ENCODE measurements at places on chromosomes 1 and 21. TPM values are rescaled to one million over a fixed set of nuclear protein-coding genes. Genes with fewer than 3 reads are reported as not detected.
A peak's percentile ranks its signal among the peaks of the same experiment; 100 is the strongest.

- no peak for DNase-seq
- no peak overlapping the region for H3K27ac ChIP-seq
- no peak overlapping the region for H3K4me3 ChIP-seq
- no peaks in the 10 kb centered on the region for H3K36me3 ChIP-seq
Observed at GRCh38 chr1:115454837-115455511, 116.9 kb upstream of the NGF start.

GRCh38 chr1:118039170-118039569 lies 109.6 kb downstream of the WDR3 start:
- peaks cover 5% of the 10 kb centered on the region for H3K27me3 ChIP-seq
- no peaks in the 10 kb centered on the region for H3K4me1 ChIP-seq

GRCh38 chr1:27760426-27760825 lies 12.6 kb upstream of the STX12 start:
- DNase-seq, result no peak
- peak overlapping the region; percentile 71 for H3K27ac ChIP-seq
- H3K4me1 ChIP-seq, result no peaks in the 10 kb centered on the region
- H3K4me3 ChIP-seq, result no peak overlapping the region

OLIG2 gene
- total RNA-seq, result not detected

TNFRSF1B gene
- 95.4 TPM for total RNA-seq

OR2G2 gene
- total RNA-seq, result not detected

DNA sequence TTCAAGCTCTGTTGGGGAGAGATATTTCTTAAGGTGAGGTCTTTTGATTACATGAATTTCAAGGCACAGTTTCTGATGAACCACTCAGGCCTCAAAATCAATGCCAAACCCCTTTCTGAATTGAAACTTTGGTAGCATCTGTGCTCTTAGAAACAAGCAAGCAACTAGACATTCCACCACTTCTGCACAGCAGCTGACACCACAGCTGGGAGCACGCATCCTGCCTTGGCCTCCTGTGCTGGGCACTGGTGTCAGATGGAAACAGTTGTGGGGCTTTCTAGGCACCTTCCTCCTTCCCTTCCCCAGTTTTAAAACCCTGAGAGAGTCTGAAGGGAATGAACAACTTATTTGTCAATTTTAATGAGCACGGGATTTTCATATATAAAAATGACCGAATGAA lies 360.2 kb downstream of the ADGRL2 start:
- H3K27ac ChIP-seq, result no peak overlapping the region
- no peaks in the 10 kb centered on the region for H3K36me3 ChIP-seq
- DNase-seq, result no peak
- H3K4me3 ChIP-seq, result no peak overlapping the region
- no peaks in the 10 kb centered on the region for H3K27me3 ChIP-seq

DNA sequence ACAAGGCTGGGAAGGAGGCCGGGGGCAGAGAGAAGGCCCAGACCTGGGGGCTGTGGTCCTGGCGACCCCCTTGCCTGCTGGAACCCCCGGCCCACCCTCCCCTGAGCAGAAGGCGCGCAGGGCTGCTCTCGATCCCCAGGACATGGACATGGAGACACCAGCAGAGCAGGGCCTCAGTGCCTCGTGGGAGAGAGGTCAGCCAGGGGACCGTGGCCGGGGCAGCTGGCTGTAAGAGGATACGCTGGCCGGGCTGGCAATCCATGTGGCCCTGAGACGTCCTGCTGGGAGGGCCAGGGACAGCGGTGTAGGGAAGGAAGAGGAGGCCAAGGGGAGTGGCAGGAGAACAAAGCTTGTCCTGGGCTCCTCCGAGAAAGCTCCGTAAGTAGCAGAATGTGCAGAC lies 132.2 kb downstream of the CASZ1 start:
- no peaks in the 10 kb centered on the region for H3K27me3 ChIP-seq
- no peak overlapping the region for H3K27ac ChIP-seq
- H3K4me1 ChIP-seq, result no peaks in the 10 kb centered on the region
- H3K36me3 ChIP-seq, result no peaks in the 10 kb centered on the region
- DNase-seq, result no peak
- H3K4me3 ChIP-seq, result no peak overlapping the region

ANKRD65 gene
- total RNA-seq, result not detected

DNA sequence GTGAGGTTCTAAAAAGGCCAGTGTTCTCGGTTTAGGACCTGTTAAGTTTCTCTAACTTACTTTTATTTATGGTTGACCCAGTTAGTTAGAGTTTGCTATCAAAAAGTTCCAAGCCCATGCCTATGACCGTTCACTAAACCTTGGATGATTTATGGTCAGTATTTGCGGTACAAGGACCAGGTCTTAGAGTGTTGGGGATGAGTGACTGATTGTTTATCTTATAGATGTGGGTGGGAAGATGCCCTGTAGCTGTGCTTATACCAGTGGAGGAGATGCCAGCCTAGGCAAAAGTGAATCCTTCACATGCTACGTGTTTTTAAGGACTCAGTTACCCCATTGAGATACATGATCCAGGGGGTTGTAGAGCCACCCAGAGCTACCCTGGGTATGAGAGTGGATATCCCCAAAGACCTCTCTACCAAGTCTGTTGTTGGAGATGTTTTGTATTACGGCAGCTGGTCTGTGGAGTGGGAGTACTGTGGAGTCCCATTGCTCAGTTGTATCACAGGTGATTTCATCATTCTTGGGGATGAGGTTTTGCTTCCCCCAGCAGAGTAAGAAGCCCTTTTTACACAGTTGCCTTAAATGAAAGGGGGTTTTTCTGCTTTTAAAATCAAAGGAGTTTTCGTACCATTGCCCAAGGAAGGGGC lies 2.1 kb downstream of the SLC22A15 start:
- no peak for DNase-seq
- H3K27me3 ChIP-seq, result peaks cover 10% of the 10 kb centered on the region
- no peak overlapping the region for H3K4me3 ChIP-seq
- peaks cover 8% of the 10 kb centered on the region for H3K4me1 ChIP-seq

DNA sequence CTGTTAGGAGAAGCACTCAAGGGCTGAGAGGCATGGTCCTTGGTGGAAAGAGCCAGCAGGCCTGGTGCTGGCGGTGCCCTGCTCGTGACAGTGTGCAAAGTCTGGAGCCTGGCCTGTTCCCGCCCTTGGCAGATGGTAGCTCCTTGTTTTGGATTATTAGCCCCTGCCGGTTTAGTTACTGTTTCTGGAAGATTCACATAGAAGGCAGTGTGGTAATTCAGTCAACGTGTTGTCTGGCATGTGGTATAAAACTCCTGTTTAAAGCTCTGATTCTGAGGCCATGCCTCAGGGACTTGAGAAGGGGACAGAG lies 6.8 kb downstream of the PKNOX1 start:
- H3K36me3 ChIP-seq, result no peaks in the 10 kb centered on the region
- H3K27me3 ChIP-seq, result no peaks in the 10 kb centered on the region
- H3K4me3 ChIP-seq, result no peak overlapping the region
- H3K4me1 ChIP-seq, result peaks cover 35% of the 10 kb centered on the region
- H3K27ac ChIP-seq, result no peak overlapping the region

DNA sequence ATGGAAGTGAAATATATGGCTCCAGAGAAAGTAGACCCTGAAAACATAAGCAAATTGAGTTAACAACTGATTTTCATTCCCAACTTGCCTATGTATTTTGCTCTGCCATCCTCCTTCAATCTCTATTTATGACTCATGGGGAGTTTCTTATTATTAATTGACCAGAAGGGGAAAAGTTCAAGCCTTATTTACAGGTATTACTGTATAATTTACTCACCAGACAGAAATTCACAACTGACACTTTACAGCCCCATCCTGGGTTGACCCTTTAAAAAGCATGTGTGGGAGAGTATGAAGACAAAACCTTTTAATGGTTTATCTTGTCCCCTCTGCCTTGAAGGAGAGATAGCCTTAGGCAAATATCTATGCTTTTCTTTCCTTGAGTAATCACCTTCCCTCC lies 39.8 kb upstream of the C1orf53 start:
- H3K27ac ChIP-seq, result no peak overlapping the region
- H3K4me1 ChIP-seq, result no peaks in the 10 kb centered on the region
- no peak overlapping the region for H3K4me3 ChIP-seq
- no peak for DNase-seq
- no peaks in the 10 kb centered on the region for H3K36me3 ChIP-seq

Measured in activated T-cell treated with anti-CD3 and anti-CD28 coated beads, Interleukin-2, amount 50 U/mL, for 72 hours (primary cell).